Activated CD4-positive, alpha-beta T cell treated with anti-CD3 and anti-CD28 coated beads for 24 hours (primary cell): ENCODE measurements at places on chromosomes 5 and 9.

- DNase-seq, result no peak
Observed at GRCh38 chr9:107749787-107750444, 260.3 kb upstream of the KLF4 start.

DNA sequence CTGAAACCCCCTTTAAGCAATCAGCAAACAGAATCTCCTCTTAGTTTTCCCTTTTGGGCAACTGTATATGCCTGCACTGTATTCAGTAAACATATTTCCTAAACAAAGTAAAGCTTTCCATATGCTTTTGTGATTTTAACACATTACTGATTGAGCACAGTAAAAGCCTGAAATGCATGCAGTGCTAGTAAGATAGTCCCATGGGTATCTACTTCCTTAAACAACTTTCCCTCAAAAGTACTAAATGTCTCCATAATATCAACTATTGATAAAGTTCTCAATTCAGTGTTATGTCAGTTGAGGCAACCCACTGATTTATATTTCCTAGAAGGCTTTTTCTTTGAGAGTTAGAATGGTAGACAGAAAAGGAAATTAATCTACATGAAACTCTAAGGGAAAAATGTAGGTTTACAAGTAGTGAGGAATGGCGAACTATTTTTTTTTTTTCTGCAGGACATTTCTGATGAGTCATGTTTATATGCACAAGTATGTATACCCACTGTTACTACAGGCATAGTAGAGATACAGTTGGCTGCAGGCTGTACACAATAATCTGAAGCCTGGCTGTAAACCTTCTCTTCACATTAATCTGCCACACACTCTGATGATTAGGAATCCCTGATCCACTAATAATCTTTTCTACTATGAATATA, 31.2 kb upstream of the CEP120 start:
- no peak for DNase-seq

- no peak for DNase-seq
Observed at GRCh38 chr5:158244882-158245281, 385.9 kb upstream of the CLINT1 start.

DNA sequence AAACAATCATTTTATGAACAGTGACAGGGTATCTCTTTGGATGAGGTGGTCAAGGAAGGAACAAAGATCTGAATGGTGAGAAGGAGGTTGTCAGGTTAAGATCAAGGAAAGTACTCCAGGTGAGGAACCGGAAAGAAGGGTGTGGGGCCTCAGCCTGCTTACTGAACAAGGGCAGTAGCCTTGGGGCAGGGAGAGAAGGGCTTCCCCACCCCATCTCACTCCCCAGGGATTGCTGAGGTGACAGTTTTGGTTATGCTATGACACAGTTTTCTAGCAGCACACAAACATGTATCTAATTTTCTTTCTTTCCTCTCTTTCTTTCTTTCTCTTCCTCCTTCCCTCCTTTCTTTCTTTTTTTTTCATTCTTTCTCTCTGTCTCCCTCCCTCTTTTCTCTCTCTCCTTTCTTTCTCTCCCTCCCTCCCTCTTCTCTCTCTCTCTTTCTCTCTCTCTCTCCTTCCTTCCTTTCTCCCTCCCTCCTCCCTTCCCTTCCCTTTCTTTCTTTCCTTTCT, 4.1 kb upstream of the HDHD3 start:
- DNase-seq, result no peak

DNA sequence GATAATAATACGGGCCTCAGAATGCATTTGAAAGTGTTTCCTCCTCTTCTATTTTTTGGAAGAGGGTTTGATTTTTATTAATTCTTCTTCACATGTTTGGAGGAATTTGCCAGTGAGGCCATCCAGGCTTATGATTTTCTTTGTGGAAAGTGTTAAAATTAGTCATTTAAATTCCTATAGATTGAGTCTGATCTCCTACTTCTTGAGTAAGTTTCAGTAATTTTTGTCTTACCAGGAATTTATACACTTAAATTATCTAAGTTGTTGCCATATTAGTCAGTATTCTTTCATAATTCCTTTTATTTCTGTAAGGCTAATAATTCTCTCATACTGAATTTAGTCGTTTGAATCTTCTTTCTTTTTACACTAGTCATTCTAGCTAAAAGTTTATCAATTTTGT, 25.2 kb upstream of the HAPLN1 start:
- no peak for DNase-seq

DNA sequence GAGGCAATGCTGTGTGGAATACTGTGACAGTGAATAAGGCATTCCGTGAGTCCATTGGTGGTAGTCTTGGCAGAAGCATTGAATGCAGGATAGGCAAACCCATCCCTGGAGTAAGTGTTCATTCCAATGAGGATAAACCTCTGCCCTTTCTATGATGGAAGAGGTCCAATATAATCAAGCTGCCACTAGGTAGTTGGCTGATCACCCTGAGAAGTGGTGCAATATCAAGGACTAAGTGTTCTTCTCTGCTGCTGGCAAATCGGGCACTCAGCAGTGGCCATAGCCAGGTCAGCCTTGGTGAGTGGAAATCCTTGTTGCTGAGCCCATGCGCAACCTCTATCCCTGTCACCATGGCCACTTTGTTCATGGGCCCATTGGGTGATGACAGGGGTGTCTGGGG, 70.1 kb downstream of the FBXO4 start:
- DNase-seq, result no peak

DNA sequence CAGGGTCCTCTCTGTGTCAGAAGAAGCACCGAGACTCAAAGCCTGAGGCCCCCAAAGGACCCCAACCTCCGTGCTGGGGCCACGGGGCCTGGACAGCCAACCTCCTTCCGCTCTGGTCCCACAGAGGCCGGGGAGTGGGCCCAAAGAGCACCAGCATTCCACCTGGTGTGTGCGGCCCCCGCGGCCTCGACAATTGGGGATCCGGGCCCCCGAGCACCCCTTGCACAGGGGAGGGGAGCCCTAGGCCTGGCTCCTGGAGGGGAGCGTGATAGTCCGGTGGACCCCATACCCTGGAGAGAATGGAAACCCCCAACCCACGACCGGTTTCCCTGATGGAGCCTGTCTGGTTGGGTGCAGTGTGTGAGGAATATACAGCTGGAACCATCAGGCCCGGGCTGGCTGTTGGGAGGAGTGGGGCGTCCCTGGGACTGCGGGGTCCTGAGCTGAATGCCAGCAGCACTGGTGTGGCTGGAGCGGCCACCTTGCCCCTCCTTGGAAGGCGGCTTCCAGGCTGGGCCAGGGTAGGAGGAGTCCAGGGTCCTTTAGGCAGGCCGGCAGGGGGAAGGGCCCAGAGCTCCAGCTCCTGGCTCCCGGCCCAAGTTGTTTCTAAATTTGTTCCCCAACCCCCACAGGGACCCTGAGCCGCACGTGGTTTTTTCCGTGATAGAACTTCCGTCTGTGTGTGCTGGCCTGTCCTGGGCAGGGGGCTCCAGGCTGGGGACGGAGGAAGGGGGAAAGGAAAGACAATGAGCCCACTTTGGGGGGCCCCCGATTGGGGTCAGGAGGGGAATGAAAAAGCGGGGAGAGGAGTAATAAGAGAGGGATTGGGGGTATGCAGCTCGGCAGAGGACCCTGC, 825 bp upstream of the TOR4A start:
- DNase-seq, result no peak

DNA sequence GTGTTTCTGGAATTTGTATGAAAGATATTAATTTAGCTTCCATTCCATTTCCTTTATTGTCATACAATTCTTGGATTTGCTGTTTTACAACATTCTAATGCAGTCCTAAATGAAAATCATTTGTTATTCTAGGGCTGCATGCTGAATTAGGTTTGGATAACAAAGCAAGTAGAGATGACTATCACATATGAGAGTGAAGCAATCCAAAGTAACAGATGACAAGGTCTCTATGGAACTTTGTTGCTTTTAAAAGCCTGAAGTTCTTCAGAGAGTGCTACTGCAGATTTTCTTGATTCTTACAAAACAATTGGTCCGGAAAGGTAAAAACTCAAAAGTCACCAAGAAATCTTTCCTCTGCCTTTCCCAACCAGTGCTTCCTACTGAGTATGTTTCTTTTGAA, 56.9 kb upstream of the VCAN start:
- DNase-seq, result no peak
